Fibroblast of skin of abdomen (primary cell): ENCODE measurements at places on chromosomes 13 and 19.
A peak's percentile ranks its signal among the peaks of the same experiment; 100 is the strongest.

DNA sequence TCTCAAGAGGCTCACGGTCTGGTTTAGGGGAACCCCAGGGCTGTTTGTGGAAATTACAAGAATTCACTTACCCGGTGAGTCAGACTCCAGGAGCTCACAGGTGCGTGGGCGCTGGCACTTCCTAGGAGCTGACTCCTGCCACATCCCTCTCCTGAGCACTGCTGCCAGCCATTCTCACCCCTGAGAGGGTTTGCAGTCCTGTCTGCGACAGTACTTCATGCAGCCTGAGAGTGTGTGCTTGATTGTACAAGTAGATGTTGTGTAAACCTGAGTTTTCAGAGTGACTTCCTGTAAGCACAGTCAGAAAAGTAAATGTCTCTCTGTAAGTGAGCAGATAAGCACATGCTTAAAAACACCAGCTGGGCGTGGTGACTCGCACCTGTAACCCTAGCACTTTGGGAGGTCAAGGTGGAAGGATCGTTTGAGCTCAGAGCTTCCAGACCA, 8.1 kb downstream of the MRPL4 start:
- no peak for DNase-seq

- DNase-seq = no peak
Observed at GRCh38 chr13:20482275-20482761, 43.3 kb downstream of the CRYL1 start.

GRCh38 chr19:45587873-45588272, 3.3 kb upstream of the OPA3 start:
- DNase-seq = no peak

- no peak for DNase-seq
Observed at GRCh38 chr13:108266321-108266990, 3.1 kb upstream of the TNFSF13B start.

GRCh38 chr13:110448230-110448629, 113.3 kb downstream of the RAB20 start:
- DNase-seq = peak; percentile 83

DNA sequence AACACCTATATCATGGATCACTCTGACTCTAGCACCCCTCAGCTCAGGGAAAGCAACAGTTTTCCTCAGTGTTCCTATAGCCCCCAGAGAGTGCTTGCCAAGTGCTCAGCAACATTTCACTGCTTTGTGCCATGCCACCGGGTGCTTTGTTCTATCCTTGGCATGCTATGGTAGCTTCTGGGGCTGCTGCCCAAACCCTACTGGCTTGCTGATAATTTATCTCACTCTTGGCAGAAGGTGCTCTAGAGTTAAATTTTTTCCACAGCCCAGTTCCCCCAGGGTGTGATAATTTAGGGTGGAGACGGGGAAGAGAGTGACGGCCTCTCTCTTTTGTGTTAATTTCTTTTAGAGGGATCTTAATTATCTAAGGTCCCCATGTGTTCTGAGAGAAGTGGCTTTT, 12.6 kb upstream of the CSNK1A1L start:
- no peak for DNase-seq

DNA sequence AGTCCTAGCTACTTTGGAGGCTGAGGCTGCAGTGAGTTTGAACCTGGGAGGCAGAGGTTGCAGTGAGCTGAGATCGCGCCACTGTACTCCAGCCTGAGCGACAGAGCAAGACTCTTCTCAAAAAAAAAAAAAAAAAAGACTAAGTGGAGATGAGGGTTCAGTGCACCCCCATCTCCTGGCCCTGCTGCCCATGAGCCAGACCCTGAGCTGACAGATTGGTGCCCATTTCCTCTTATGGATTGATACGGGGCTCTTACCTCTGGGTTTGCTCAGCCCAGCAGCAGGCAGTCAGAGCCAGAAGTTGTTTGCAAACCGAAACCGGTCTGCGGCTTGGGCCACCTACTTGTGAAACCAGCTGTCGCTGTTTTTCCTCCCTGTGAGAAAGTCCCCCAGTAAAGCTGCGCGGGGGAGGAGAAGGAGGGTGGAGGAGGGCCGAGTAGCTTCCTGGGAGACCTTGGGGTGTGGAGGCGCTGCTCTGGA, 36.9 kb downstream of the ARRDC2 start:
- DNase-seq = peak; percentile 58

- no peak for DNase-seq
Observed at GRCh38 chr13:98068521-98068920, 74.4 kb upstream of the FARP1 start.

DNA sequence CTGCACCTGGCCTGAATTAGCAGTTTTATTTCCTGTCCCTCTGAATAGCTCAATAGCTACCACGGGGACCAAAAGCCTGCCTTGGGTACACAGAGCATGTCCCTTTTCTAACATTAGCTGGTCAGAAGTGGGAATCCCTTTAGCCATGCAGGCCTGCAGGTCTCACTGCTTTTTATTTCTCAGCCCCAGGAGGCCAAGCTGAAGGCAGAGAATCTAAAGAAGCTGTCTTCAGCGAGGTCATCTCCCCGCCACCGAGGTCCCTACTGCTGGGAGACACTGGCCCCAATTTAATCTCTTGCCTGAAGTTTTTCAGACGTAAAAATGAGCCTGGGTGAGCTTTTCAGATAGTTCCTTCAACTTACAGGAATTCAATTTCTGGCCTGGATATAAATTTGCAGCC, 40.7 kb downstream of the PIN1 start:
- no peak for DNase-seq

DNA sequence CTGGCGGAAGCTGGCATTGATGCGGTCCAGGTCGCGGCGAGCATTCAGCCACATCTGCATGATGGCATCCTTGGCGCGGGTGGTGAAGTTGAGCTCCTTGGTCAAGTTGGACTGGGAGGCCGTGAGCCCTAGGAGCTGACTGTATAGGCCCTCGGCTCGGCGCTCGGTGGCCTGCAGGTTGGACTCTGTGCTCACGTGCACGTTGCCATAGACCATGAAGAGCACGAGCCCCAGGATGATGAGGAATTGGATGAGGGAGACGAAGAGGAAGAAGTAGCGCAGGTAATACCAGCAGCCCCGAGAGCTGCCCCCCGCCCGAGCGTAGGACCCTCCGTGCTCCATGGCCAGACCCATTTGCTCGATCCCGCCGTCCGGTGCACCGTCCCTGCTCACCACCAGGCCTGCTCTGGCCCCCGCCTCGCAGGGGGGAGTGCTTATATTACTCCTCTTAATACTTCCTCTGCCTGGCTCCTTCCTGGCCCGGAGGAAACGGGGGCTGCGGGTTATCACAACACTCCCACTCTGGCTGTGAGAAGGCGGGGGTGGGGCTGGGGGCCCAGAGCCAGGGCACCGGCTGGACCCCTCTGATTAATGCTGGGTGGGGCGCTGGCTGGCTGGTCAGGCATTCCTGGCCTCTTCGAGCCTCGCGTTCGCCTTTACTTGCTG, at the start of gene PLVAP:
PLVAP (minus strand) TSS at position 408 of the 666 bp plus-strand sequence; CDS start at position 354, 54 bp downstream.
- no peak for DNase-seq

GRCh38 chr13:39051157-39051556, 12.9 kb downstream of the NHLRC3 start:
- peak; percentile 28 for DNase-seq
